Daoy (cell line): ENCODE measurements at places on chromosomes 4 and X.

- no peak for DNase-seq
These were observed 6.7 kb upstream of the TEX13D start for GRCh38 chrX:124325732-124326131.

GRCh38 chr4:40280586-40280985 is 54.5 kb upstream of the CHRNA9 start:
- no peak for DNase-seq

DNA sequence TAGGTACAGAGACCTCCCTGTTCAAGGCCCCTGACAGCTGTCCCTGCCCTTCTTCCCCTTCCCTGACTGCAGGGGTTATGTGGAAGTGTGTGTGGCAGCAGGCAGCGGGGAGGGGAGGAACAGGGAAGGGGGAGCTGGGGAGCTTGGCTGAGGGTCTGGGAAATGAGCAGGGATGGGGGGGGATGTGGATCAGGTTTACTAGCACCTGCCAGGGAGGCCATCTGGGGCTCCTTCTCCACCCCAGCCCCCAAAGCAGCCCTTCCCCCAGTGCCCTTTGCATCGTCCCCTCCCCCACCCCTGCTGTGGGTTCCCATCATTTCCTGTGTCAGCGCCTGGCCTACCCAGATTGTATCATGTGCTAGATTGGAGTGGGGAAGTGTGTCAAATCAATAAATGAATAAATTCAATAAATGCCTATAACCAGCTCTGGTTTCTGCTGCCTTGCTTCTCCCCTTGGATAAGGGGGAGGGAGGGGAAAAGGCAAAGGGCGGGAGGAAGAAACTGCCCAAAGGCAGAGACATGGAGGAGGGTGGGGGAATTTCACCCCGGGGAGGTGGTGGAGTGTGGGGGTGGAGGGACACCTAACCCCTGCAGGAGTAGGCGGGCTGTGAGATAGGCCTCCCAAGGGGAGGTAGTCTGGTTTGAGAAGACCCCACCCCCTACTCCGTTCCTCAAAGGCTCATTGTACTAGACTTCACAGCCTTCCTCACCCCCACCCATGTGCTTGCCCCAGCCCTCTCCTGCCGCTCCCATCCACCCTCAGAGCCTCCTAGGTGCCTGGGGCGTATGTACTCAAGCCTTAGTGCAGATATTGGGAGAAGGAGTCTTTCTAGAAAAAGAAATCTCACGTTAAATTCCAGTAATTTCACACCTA is 3.2 kb downstream of the CXorf65 start:
- no peak for DNase-seq

DNA sequence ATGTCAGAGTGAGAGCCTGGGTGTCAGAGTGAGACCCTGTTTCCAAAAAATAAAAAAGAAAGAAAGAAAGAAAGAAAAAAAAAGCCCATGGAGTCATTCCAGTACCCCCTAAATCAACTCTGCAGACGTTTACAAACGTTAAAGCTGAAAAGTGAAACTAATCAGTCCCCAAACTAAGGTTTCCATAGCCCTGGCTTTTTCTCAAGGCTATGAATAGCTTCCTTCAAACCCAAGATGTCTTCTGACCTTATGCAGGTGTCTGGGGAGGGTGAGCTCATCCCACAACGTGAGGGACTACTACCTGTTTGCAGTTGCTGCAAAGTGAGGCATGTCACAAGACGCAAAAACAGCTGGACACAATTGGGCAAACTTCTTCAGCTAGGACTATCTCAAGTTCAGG is 144.0 kb downstream of the SH3KBP1 start:
- no peak for DNase-seq

DNA sequence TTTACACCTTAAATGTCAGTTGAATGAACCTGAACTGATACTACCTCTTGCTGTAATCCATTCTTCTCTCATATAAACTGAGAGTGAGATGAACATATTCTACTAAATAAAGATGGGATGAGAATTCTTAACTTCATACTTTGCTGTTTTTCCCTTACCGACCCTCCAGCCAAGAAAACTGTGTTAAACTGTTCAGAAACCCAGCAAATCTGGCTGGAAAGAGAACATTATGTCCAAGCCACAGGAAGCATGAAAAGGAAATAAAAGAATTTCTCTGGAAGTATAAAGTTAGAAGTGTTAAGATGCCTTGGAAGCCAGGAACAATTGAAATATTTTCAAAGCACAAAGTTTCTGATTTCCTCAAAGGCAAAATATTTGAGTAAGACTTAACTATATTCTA is 22.9 kb downstream of the NPY1R start:
- no peak for DNase-seq

DNA sequence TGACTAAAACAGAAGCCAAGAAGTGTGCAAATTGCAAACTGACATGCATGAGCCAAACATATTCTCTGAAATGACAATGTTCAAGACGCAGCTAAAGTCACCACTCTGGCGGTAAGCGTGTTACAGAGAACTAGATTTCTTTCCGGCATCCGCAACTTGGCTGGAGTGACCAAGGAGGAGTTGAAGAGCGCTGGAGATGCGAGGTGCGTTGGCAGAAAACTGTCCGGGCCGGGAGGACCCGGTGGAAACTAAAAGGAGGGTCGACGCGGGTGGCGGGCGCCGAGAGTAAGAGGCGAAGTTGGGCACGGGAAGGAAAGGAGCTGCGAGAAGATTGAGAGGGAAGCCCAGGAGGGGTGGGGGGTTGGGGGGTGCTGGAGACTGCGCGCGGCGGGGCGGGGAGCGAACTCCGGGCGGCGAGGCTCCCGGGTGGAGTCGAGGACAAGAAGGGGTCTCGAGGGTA is 807 bp downstream of the SEL1L3 start:
- peak; percentile 41 for DNase-seq

DNA sequence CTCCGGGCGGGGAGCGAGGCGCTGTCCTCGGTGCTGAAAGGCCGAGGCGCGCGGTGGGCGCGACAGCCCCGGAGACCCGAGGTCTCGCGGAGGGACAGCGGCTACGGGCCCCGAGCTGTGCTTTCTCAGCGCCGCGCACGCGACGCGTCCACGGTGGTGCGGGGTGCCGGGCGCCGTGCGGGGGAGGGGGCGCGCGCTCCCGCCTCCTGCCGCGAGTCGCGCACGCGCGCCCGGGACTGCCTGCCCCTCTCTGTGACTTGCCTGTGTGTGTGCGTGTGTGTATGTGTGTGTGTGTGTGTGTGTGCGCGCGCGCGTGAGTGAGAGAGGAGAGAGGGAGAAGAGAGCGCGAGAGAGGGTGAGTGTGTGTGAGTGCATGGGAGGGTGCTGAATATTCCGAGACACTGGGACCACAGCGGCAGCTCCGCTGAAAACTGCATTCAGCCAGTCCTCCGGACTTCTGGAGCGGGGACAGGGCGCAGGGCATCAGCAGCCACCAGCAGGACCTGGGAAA is at the start of gene GRIA2:
GRIA2 (plus strand) TSS at position 358 of the 511 bp plus-strand sequence. CDS start 315 bp downstream, outside the sequence.
- peak; percentile 60 for DNase-seq

- no peak for DNase-seq
These were observed 593 bp downstream of the NPY1R start for GRCh38 chr4:163331629-163332376.

- DNase-seq: no peak
These were observed 15.5 kb downstream of the SLC10A7 start for GRCh38 chr4:146506272-146506671.
